ENCODE measurements at places on chromosomes 4 and X. TPM values are rescaled to one million over a fixed set of nuclear protein-coding genes. Genes with fewer than 3 reads are reported as not detected.

SORCS2 gene
- total RNA-seq, result 1.7 TPM

RNF212 gene
- 31.1 TPM for total RNA-seq

SGCB gene
- total RNA-seq, result 13.2 TPM

GPR173 gene
- 1.2 TPM for total RNA-seq

EGF gene
- 9.4 TPM for total RNA-seq

USO1 gene
- 98.9 TPM for total RNA-seq

Measured in thyroid gland (tissue), 4 donors.